ENCODE measurements at places on chromosomes 6 and 20.

GRCh38 chr6:151493161-151493803, 535 bp upstream of the CCDC170 start:
- no peak for DNase-seq

- DNase-seq = no peak
Measured at GRCh38 chr6:168499045-168499650, 58.2 kb downstream of the SMOC2 start.

- no peak for DNase-seq
Measured at GRCh38 chr6:36791521-36792135, 47.6 kb downstream of the CPNE5 start.

- no peak for DNase-seq
Measured at GRCh38 chr6:44851176-44851575, 463.7 kb downstream of the CDC5L start.

GRCh38 chr6:20921578-20921977, 387.3 kb downstream of the CDKAL1 start:
- no peak for DNase-seq

GRCh38 chr20:13251904-13252297, 30.8 kb downstream of the ISM1 start:
- no peak for DNase-seq

All from smooth muscle cell of the brain vasculature (primary cell).